Stimulated activated effector memory CD8-positive, alpha-beta T cell treated with anti-CD3 and anti-CD28 coated beads, Interleukin-12 subunit alpha, Interleukin-12 subunit beta, amount 100 ng/mL, for 72 hours (primary cell): ENCODE measurements at places on chromosomes 7 and 10.

- DNase-seq = no peak
Observed at GRCh38 chr7:3722396-3722922, 421.4 kb downstream of the SDK1 start.

DNA sequence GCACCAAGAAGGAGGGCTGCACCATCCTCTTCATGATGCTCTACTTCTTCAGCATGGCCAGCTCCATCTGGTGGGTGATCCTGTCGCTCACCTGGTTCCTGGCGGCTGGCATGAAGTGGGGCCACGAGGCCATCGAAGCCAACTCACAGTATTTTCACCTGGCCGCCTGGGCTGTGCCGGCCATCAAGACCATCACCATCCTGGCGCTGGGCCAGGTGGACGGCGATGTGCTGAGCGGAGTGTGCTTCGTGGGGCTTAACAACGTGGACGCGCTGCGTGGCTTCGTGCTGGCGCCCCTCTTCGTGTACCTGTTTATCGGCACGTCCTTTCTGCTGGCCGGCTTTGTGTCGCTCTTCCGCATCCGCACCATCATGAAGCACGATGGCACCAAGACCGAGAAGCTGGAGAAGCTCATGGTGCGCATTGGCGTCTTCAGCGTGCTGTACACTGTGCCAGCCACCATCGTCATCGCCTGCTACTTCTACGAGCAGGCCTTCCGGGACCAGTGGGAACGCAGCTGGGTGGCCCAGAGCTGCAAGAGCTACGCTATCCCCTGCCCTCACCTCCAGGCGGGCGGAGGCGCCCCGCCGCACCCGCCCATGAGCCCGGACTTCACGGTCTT, 1.9 kb downstream of the FZD1 start:
- DNase-seq = no peak

DNA sequence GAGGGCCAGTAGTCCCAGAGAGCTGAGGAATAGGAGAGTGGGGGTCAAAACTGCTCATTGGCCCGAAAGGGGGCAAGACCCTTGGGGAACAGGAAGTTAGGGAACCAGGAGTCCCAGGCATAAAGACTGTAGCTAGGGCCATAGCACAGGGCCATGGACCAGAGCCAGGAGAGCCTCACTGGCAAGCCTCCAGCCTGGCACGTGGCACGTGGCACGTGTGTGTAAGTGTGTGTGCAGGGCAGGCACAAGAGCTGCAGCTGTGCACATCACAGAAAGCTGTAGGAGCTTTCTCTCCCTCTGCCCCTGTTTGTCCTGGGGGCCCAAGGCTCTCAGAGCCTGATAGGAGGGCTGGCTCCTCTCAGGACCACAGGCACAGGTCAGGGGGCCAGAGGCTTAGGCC, 47.8 kb upstream of the SLF2 start:
- no peak for DNase-seq

- DNase-seq = no peak
Observed at GRCh38 chr10:92575961-92576360, 2.1 kb upstream of the IDE start.

GRCh38 chr10:88095223-88095721, 231.8 kb downstream of the PTEN start:
- no peak for DNase-seq

DNA sequence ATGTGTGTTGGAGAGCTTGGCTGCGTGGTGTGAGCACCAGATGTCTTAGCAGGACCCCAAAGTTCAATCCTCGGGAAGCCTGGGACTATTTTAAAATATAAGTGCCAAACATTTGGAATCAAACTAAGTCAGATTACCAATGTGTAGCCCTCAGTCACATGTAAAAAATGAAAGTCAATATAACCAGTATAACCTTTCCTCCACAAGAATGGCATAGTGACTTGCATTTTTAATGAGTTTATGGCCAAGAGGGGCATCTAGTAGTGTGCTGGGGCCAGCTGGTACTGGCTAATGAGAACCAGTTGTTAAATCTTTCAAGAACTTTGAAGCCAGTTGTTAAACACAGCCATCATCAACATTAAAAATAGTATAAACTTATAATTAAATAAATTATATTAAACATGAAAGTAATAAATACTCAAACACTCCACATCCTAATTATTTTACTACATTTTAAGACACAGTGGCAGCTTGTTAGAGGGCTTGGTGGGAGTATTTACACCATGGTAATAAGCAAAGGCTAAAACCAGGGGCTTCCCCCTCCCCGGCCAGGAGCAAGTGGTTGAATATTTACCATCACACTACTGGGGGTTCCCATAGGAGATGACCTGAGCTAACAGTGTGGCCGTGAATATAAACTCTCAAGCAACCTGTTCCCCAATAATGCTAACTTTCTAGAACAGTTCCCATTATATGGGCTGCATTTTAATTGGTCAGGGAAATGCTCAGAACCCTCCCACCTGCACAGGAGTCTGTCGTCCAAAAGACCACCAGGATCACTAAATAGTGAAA, 7.9 kb upstream of the FAM170B start:
- DNase-seq = no peak

DNA sequence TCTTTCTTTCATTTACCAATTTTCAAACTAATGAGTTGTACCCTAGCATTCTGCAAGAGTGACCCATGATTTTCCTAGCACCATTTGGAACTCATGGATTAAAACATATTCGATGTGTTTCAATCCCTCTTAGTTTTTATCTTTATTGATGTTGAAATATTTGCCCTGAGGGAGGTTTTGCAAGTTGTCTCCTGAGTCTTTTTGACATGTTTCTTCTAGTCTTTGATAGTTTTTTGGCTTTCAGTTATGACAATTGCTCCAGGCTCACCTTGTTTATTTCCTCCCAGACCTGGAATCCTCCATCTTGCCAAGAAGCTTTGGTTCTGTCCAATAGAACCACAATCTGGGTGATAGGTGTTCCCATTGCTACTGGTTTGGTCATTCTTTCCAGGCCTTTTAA, 327.8 kb downstream of the WDR11 start:
- DNase-seq = no peak

GRCh38 chr10:127353544-127353943, 157.2 kb upstream of the INSYN2A start:
- DNase-seq = no peak
